Sigmoid colon (tissue), 7 donors: ENCODE measurements at places on chromosomes 5 and 9. TPM values are rescaled to one million over a fixed set of nuclear protein-coding genes. Genes with fewer than 3 reads are reported as not detected.

DNA sequence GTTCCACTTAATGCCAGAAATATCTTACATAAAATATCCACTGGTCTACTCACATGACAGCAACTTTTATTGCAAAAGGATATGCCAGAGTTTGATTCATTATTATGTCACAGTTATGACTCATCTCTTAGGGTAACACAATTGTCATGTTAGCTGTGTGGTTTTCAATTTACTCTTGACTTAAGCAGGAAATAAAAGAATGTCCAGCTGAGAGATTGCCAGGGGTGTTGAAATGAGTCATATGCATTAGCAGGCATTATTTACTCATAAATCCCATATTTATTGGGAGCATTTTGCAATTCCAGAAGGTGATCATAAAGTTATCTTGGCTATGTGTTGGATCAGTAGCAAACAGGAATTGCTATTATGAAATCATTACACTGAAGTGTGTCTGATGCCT, 1164.6 kb upstream of the CDH18 start:
- H3K27me3 ChIP-seq = no peaks in the 10 kb centered on the region
- H3K4me3 ChIP-seq = no peak overlapping the region
- no peak overlapping the region for H3K27ac ChIP-seq
- no peaks in the 10 kb centered on the region for H3K4me1 ChIP-seq
- H3K36me3 ChIP-seq = no peaks in the 10 kb centered on the region

DNA sequence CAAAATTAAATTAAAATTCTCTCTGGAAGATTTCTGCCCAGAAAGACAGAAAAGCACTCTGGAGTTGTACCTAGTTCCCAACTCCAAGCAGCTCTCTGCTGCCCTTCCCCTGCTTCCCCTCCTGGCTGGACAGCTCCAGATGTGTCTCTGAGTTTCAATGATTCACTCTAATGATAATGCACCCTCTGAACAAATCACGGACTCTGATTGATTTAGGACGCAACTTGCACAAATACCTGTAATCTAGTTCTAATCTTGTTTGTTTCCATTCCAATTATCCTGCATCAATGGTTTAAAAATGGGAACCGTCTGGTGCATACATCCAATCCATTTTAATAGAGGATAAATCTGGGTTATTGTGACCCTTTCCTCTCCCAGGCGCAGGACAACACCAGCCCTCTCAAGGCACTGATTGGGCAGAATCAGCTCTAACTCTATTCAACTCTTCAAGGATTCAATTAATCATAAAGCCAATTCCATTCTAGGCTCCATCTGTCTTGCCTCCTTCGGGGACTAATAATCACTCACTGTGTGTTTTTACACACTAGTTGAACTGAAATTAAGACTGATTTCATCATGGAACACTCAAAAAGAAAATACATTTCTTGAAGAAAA, 111.2 kb upstream of the LRRTM2 start:
- no peaks in the 10 kb centered on the region for H3K4me1 ChIP-seq
- H3K36me3 ChIP-seq = no peaks in the 10 kb centered on the region
- H3K27me3 ChIP-seq = no peaks in the 10 kb centered on the region
- no peak overlapping the region for H3K4me3 ChIP-seq
- H3K27ac ChIP-seq = no peak overlapping the region

Gene STK32A
- 5.6 TPM for total RNA-seq

DNA sequence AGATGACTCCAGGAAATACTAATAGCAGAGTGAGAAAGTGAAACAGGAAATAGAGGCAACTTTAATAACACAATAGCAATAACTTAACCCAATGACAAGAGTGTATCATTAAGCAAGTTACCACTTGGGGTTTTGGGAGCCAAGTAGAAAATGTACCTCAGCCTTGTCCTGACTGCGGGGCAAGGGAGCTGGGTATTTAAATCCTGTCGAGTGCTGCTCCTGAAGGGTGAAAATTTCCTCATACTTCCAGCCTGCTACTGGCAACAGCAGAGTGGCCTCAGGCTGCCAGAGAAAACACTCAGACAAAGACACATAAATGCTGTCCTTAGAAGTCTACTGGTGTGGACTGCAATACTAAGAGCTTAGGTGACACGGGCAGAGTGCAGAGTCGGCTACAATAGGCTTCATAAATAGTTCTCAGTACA, 112.5 kb upstream of the EMB start:
- no peak overlapping the region for H3K27ac ChIP-seq
- no peak overlapping the region for H3K4me3 ChIP-seq
- H3K27me3 ChIP-seq = no peaks in the 10 kb centered on the region
- H3K4me1 ChIP-seq = no peaks in the 10 kb centered on the region
- no peak for DNase-seq

Gene CBY3
- total RNA-seq = not detected

GRCh38 chr9:17361378-17361777, 217.5 kb upstream of the SH3GL2 start:
- no peaks in the 10 kb centered on the region for H3K4me1 ChIP-seq
- H3K27me3 ChIP-seq = no peaks in the 10 kb centered on the region
- H3K27ac ChIP-seq = no peak overlapping the region
- no peak overlapping the region for H3K4me3 ChIP-seq

DNA sequence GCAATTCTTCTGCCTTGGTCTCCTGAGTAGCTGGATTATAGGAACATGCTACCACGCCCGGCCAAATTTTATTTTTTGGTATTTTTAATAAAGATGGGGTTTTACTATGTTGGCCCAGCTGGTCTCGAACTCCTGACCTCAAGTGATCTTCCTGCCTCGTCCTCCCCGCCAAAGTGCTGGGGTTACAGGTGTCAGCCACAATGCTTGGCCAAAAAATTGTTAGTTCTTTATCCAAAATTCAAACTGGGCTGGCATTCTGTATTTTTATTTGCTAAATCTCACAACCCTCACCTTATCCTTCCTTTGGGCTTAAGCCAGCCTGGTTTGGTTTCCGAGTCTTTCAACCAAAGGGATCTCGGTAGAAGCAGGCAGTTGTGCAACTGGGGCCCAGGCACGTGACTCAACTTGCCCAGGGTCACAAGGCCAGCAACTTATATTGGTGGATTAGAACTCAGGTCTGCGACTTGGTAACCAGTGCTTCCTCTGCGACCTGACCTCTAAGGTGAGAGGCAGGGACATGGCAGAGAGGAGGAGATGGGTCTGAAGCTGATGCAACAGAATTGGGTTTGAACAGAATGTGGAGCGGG, 26.5 kb upstream of the BOD1 start:
- no peaks in the 10 kb centered on the region for H3K27me3 ChIP-seq
- H3K27ac ChIP-seq = no peak overlapping the region
- DNase-seq = no peak
- H3K4me1 ChIP-seq = no peaks in the 10 kb centered on the region
- no peak overlapping the region for H3K4me3 ChIP-seq
